ENCODE measurements at places on chromosomes 3 and 15.

DNA sequence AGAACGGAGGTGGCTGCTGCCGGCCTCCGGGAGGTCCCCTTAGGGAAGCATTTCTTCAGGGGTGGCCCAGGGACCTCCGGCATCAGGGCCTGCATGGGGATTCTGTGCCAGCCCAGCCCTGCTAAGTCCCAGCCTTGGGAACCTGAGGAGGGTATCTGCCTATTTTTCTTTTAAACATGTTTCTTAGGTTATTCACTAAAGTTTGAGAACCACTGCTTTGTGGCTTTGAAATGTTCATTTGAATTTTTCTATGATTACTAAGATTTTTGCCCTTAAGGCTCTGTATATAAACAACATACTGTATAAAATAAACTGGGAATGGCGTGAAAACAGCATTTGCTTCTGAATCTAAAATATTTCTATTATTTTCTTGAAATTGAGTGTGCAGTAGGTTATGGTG lies 24.4 kb downstream of the FAN1 start:
- DNase-seq, result no peak

GRCh38 chr15:70035719-70036077 lies 62.0 kb downstream of the TLE3 start:
- DNase-seq, result no peak

GRCh38 chr3:122930063-122930997 lies 97.2 kb downstream of the SEMA5B start:
- DNase-seq, result no peak

- DNase-seq, result no peak
Measured at GRCh38 chr15:58438956-58439355, 7.2 kb downstream of the LIPC start.

DNA sequence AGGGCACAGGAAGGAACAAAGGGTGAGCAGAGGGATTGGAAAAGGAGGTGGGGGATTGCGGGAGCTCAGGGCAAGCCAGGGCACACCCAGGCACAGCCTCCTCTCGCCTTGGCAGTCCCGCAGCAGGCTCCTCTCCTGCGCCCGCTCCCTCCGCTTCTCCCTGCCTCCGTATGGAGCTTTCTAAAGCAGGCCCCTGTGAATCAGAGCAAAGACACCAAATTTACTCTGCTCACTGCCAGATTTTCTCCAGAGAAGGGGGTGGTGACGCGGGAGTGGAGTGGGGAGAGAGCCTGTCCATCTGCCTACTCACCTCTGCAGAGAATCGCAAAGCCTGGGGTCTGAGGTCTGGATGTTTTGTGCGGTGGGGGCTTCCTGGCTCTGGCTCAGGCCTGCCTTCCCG lies 20.0 kb downstream of the ATP2B2 start:
- DNase-seq, result no peak

- DNase-seq, result no peak
Measured at GRCh38 chr3:25907081-25907480, 117.2 kb downstream of the OXSM start.

- DNase-seq, result no peak
Measured at GRCh38 chr3:113104357-113105092, 106.8 kb upstream of the BOC start.

DNA sequence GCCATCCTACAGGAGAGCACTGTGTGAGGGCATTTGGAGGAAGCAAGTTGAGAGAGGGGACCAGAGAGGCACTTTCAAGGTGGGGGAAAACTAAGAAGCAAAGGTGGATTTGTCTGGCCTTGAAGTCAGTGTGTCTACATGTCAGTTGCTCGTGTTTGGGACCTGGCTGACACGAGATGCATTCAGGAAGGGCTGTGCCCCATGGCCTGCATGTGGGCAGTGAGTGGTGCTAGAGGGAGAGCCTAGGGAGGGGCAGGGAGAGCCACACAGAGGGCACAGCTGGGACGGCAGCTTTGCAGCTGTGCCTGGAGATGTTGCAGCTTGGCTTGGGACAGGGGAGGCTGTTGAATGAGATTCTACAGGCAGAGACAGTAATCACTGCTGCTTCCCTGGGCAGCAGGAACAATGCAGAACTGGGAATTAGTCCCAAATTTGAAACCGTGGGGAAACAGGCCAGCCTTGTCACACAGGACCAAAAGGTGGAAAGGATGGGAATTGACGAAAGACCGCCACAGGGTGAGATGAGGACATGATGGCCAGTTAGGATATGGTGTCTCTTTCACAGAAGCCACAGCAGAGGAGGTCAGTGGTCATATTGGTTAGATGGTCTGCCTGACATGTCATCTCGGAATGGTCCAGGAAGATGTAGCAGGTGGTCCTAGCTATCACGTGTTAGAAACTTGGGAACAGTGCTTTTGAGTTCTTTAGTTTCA lies 10.0 kb downstream of the SEC61A1 start:
- no peak for DNase-seq

DNA sequence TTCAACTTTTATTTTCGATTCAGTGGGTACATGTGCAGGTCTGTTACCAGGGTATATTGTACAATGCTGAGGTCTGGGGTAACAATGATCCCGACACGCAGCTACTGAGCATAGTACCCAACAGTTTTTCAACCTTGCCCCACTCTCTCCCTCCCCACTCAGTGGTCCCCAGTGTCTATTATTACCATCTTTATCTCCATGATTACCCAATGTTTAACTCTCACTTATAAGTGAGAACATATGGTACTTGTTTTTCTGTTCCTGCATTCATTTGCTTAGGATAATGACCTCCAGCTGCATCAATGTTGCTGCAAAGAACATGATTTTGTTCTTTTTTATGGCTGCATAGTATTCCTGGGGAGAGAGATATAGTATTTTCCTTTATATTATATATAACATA lies 75.7 kb upstream of the EPHB3 start:
- no peak for DNase-seq

DNA sequence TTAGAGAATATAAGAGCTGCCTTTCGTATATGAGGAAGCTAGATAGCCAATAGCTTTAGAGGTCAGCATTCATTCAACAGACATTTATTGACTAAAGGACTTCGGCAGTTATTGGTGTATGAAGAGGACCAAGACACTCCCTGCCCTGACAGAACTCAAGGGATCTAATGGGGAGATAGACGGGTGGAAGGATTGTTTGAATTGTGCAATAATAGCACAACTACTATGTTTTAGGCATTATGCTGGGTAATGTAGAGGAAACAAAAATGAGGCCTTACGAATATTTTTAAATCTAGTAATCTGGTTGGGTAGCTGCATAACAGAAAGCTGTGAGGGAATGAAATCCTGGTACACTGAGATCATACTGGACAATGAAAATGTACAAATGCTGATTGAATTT lies 5.0 kb downstream of the LRCH3 start:
- no peak for DNase-seq

DNA sequence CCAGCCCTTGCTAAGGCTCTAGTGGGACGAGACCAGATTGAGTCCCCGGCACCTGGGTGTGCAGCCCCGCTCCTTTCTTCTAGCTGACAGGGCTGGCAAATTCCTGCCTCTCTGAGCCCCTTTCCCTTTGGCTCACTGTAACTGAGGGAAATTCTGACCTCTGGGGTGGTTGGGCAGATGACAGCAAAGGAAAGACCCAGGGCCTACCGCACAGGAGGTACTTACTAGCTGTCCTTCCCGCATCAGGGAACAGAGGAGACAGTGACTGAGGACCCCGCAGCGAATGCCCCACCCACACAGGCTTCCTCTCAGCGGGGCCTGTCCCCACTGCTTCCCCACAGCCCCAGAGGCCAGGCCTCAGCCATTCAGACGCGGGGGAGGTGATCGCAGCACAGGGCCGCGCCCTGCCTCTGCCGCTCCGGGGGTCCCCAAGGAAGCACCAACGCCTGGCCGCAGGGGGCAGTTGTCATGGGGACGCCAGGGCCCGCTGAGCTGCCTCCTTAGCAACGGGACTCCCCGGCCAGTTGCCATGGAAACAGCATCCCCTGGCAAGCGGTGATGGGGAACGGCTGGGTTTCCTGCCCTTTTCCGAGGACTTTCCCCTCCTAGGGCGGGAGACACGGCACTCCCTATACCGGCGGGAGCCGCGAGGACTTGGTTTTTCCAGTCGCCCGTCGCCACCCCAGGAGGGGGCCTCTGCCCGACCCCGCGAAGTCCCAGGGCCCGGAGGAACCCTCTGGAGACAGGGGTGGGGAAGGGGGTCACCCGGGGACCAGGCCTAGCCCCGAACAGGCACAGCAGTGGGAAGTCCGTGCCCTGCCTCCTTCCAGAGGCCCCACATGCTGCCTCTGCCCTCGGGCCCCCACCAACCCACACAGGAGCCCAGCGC lies 50.1 kb downstream of the HCN4 start:
- DNase-seq, result no peak

DNA sequence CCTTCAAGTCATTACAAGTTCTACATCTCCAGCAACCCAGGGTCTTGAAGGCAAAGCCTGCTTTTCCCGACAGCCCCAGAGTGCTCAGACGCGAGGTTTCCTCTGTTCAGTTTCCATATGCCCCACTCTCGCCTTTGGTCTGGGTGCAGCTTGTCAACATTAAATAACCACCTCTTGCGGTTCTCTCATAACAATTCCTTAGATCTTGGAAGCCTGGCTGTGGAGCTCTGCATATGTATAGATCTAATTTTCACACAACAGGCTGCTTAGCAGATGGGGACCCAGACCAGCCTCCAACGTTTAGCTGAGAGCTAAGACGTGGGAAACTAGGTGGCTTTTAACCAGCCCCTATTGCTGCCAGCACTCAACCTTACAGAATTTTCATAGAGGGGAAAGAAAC lies 295.5 kb downstream of the RPLP1 start:
- DNase-seq, result no peak

DNA sequence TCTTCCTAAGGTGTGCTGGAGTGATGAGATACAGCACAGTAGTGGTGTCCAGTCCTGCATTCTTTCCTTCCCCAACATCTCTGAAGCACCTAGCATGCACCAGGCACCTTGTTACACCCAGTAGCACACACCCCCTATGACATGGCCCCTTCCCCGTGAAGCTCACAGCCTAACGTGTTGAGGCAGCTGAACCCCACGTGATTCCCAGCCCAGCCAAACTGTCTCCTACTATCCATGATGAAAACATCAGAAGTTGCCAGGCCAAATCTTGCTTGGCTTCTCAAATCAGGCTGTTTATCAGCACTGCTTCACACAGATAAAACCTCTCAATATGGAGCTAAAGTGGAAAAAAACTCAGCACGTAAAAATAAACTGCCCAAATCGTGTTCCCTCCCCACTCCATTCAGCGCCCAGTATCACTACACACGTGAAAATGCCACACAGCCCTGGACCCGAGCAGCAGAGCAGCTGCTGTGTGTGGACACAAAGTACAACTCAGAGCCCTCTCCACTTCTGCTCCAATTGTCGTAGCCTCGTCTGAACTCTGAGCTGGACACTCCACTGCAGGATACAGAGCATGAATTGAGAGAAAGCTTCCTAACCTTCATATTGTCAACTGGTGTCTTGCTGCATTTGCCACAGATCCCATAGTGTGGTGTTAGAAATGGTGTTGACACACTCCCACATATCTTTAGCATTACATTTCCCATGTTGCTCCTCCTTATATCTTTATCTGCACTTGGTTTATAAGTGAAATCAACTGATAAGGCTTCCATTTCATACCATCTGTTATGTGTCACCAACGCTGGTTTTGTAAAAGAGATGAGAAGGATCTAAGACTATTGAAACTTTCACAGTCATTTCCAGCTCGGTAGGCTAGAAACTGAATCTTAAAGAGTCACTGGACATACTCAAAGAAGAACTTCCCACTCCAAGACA lies 279.8 kb downstream of the RORA start:
- no peak for DNase-seq
